Inflammatory macrophage treated with lipopolysaccharide for 4 hours (primary cell): ENCODE measurements at places on chromosomes 7 and 10.

- no peak for DNase-seq
Measured at GRCh38 chr10:5147981-5148677, 36.8 kb downstream of the AKR1C8 start.

GRCh38 chr7:142856565-142857245 lies 1.8 kb downstream of the EPHB6 start:
- no peak for DNase-seq

GRCh38 chr7:31679574-31680305 lies 7.3 kb upstream of the PPP1R17 start:
- DNase-seq, result no peak

DNA sequence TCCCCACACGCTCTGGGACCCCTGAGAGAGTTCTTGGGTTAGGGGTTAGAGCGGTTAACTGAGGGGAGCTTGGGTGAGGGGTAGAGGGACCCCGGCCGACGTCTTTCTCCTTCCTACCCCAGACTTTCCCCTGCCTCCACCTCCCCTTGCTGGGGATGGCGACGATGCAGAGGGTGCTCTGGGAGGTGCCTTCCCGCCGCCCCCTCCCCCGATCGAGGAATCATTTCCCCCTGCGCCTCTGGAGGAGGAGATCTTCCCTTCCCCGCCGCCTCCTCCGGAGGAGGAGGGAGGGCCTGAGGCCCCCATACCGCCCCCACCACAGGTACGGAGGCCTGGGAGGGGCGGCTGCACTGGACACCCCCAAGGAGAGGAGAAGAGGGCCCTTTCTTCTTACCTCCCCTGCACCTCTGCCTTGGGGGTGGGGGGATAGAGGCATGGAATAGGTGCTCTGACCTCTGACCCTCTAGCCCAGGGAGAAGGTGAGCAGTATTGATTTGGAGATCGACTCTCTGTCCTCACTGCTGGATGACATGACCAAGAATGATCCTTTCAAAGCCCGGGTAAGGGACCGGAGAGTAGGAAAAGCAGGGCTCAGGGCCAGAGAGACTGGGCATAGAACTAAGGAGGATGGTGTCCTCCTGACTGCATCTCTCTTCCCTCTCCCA lies 1.1 kb downstream of the ZYX start:
- no peak for DNase-seq

DNA sequence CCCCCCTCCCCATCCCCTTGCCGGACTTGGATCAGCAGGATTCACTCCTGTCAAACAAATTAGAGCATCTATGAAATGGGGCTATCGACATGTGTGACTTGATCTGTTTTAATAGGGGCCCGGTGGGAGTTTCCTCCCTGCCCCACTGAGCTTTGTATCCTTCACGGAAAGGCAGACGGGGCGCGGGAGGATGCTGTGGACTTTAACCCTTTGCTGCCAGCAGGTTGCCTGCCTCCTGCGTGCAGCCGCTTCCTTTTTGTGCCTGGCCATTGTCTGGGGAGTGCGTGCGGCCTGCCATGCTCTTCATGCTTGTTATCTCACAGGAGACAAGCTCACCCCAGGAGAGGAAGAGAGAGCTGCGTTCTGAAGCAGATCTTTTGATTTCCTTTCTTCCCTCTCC lies 512.8 kb upstream of the GALNT17 start:
- DNase-seq, result no peak

- DNase-seq, result no peak
Measured at GRCh38 chr10:12212454-12212853, 16.5 kb downstream of the CDC123 start.

- DNase-seq, result no peak
Measured at GRCh38 chr10:71577345-71577744, 142.2 kb downstream of the C10orf105 start.

DNA sequence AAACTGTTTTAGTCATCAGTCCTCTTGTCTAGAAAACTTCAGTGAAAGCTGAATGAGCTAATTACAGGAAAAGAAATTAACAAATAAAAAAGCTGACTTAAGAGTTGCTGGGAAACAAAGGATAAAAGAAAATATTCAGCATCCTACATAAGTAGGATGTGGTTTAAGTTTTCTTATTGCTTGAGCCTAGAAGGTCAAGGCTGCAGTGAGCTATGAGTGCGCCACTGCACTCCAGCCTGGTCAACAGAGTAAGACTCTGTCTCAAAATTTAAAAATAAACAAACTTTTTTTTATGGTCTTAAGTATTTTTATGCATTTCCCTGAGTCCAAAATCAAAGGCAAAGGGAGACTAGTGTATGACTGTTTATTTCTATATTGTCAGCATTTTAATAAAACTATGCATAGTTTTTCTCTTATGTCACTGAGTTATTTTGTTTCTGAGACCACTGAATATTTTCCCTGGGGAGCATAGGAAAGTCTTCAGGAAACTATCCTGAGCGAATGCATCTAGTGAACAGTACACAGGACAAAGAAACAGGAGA lies 40.0 kb upstream of the LRRN3 start:
- DNase-seq, result no peak

DNA sequence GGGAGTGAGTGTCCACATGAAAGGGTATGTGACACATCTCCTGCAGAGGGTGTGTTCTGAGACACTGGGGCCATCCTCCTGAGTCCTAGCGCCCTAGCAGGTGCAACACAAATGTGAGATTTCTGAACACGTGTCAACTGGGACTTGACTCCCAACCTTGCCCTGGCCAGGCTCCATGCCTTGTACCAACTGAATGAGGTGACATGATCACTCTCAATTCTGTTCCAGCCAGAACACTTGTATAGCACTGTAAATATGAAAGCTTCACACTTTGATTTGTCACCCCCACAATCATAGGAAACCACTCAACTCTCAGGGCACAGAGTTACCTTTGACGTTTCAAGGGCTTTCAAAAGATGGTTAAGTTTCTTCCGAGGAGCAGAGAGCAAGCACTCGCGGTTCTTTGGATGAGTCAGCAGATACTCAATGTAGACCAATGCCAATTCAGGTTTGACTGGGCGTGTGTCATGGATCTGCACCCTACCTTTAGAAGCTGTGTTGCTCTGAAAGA lies 48.6 kb downstream of the NCAPG2 start:
- DNase-seq, result no peak

- no peak for DNase-seq
Measured at GRCh38 chr7:36474283-36475010, 84.8 kb downstream of the ANLN start.

GRCh38 chr10:15754937-15755336 lies 35.2 kb upstream of the ITGA8 start:
- DNase-seq, result no peak

GRCh38 chr7:68400783-68401182 lies 1197.5 kb upstream of the AUTS2 start:
- no peak for DNase-seq

GRCh38 chr10:126247446-126247975 lies 140.8 kb downstream of the ADAM12 start:
- DNase-seq, result no peak

- DNase-seq, result no peak
Measured at GRCh38 chr7:158028290-158028941, 559.2 kb downstream of the PTPRN2 start.

DNA sequence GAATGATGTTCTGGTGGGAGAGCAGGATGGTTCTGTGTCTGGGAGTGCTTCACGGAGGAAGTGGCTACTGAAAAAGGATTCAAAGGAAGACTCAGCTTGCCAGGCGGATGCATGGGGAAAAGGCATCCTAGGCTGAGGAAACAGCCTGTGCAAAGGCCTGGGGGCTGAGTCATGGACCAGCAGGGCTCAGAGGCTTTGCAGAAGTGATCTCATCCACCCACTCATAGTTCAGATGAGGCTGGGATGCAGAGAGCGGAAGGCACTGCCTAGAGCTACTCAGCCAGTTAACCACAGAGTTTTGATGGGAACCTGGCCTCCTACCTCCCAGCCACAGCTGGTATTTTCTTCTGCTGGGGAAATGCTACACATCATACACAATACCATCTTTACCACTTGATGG lies 15.8 kb upstream of the ADAMTS14 start:
- DNase-seq, result peak; percentile 98

DNA sequence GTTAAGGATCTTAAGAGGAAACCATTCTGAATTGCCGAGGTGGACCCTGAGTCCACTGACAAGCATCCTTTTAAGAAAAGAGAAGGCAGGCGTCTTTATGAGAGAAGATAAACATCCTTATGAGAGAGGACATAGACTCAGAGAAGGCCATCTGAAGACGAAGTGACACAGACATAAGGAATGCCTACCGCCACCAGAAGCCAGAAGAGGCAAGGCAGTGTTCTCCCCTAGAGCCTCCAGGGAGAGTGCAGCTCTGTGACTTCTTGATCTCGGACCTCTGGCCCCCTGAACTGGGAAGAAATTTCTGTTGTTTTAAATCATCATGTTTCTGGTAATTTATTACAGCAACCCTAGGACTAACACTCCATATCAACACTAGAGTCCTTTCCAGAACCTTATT lies 25.2 kb upstream of the ING3 start:
- DNase-seq, result no peak

GRCh38 chr10:59631237-59631636 lies 78.4 kb downstream of the SLC16A9 start:
- DNase-seq, result no peak

DNA sequence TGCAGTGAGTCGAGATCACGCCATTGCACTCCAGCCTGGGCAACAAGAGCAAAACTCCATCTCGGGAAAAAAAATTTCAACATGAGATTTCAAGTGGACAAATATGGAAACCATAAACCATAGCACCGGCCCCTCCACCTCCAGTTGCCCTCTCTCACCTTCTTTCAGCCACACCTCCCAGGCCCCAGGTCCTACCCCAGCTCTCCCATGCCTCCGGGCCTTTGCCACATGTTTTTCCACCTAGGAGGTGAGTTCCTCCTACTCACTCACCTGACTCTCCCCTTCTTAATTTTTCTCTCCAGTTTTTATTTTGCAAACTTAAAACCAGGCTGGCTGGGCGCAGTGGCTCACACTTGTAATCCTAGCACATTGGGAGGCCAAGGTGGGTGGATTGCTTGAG lies 13.7 kb upstream of the CLDN4 start:
- no peak for DNase-seq

DNA sequence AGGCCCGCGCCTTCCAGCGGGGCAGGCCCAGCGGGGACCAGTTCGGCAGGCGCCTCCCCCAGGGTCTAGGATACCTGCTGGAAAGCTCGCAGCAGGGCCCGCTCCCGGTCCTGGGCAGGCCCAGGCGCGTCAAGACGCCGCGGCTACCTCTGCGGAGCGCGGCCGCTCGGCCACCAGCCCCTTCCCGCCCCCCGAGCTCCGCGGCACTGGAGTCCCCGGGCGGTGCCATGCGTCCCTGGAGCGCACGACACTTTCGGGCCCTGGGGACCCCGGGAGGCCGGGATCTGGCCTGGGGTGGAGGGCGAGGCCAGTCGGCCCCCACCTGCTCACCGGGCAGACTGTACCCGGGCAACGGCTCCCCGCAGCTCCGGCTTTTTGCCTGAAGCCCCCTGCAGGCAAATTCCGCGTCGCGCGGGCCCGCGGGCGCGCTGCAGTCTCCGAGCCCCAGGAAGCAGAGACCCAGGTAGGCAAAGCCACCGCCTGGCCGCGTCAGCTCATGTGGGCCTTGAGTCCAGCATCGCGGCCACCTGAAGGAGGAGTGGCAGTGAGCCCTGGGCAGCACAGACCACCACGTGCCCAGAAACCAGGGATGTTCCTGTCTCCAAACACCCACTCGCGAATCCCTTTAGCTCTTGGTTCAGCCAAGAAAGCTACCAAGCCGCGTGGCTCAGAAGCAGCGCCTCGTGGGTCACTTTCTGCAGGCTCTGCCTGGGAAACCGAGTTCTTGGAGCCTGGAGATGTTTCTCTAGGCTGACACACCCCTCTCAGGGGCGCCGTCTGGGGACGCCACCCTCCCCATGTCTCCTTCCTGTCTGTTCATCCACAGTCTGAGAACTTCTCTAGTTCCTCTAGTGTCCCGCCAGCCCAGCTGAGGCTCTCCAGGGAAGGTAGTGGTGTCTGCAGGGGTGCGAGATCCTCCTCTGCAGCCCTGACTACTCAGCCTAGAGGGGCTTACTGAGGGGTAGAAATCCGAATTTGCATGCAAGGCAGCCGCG lies 46.1 kb upstream of the APBB1IP start:
- DNase-seq, result peak; percentile 30

DNA sequence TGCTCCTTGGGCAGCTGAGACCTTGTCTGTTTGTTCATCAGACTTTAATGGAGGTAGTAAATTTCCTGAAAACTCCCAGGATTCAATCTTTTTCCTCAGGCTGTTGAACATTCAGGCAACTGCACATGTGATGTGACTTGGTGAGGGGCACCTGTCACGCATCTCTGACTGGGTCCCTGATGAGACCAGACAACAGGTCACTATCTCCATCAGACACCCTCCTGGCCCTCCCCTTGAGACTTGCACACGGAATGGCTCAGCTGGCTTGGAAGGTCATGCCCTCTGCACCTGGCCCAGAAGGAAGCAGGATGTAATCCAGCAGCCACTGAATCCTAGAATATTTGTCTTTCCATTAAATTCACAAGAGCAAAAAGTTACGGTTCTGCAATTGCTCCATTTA lies 15.9 kb downstream of the AQP1 start:
- no peak for DNase-seq

- DNase-seq, result no peak
Measured at GRCh38 chr7:8003077-8003476, 34.5 kb downstream of the GLCCI1 start.

DNA sequence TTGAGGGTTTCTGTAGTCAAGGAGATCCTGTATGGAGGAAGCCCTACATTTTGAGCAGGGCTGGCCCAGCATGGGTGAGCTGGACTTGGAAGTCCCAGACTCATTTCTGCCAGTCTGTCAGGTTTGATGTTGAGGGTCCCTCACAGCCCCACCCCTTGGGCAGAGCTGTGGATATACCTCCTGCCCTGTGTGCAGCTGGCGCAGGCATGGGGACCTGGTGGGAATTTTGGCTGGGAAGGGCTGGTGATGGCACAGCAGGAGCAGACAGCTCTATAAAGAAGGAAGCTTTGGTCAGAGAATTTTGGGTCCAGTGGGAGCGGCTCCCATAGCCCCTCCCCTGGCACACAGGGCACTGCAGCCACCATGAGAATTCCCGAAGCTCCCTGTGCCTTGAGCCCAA lies 482.6 kb downstream of the RPS24 start:
- DNase-seq, result no peak

GRCh38 chr7:2209961-2210323 lies 22.8 kb downstream of the MAD1L1 start:
- no peak for DNase-seq

DNA sequence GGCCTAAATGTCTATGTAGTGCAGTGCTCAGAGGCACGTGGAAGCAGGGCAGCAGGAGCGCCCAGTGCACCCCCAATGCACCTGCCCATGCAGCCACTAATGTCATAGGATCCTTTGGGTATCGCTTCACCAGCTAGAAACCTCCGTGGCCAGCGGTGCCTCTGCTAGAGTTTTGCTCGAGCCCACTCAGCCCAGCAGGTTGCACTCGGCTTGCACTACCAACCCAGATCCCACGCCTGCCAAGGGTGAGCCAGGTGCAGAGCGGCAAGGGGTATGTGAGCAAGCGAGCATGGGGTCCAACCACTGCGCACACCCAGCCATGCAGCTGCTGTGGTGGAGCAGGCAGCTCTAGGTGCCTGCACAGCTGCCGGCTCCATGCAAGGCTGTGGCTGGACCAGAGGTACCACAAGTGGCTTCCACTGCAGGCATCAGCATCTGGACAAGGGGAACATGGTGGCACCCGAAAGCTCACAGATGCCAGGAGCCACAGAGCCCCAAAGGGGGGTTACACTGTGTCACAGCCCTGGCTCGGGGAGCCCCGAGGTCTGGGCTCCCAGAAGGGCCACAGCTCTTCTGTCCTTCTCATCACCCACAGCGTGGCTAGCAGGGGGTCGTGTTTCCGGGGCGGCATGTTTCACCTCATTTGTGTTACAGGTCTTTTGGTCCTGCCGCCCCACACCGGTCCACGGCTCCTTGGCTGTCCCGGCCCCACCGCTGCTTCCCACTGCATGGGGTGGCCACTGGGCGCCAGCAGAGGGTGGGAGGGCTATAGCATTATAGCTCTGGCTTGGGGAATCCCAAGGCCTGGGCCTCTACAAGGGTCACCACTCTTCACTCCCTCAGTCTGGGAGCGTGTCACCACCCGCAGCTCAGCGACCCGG lies 2.3 kb upstream of the NCAPG2 start:
- no peak for DNase-seq
